ENCODE measurements at places on chromosomes 1 and 21.
A peak's percentile ranks its signal among the peaks of the same experiment; 100 is the strongest.

DNA sequence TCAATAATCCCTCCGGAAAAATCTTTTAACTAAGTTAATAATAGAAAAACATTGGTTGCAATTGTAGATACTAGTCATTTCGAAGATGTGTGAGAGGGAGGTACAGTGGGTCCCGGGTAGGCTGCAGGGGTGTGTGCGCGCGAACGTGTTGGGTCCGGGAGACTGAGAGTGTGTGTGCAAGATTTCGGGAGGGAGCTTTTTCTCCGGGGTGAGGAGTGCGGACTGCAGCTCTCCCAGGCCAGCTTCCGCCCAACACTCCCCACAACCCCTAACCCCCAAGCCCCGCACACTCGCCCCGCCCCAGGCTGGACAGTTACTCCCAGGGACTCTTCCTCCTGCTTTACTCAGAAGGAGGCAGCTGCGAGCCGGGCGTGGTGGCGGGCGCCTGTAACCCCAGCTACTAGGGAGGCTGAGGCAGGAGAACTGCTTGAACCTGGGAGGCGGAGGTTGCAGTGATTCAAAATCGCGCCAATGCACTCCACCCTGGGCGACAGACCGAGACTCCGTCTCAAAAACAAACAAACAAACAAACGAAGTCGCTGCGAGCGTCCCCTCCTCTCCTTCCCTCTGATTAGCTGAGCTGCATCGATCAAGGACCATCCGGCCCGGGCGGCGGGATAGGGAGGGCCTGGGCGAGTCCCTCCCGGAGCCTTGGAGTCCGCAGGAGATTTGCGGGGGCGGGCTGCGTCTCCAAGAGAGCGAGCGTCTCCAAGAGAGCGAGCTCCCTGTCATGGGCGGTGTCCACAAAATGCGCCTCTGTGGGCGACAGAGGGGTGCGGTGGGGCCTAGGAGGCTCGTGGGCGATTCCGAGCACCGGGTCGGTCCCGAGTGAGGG is 28.3 kb upstream of the PPM1J start:
- DNase-seq, result no peak

DNA sequence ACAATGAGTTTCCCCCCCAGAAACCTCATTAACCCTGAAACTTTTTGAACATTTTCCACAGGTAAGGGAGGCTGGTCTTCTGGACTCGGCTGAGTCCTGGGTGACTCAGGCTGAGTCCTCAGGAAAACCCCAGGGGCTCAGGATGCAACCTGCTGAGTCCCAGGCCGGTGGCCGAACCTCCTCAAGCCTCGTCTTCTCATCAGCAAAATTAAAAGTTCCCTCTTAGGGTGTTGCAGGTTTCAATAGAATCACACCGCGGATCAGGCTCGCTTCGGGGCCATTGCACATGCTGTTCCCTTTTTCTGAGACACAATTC is 35.0 kb upstream of the GRHL3 start:
- DNase-seq, result no peak

DNA sequence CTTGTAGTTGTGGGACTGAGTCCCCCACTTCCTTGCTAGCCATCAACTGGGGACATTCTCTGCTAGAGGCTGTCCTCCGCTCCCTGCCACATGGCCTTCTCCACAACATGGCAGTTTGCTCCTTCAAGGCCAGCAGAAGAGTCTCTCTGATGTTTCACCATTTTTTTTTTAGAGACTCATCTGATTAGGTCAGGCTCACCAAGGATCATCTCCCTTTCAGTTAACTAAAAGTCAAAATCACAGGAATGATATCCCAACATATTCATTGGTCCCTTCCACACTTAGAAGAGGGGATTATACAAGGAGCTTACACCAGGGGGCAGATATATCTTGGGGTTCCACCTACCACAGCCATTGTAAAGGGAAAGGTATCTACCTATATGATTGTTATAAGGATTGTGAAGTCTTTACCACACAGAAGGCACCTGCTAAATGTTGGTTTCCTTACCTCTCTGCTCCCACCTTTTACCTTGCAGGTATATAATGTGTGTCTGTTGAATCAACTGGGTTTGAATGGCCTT is 23.3 kb downstream of the RIMKLA start:
- DNase-seq, result peak; percentile 7

- no peak for DNase-seq
Measured at GRCh38 chr1:178537382-178538090, 24.6 kb downstream of the TEX35 start.

DNA sequence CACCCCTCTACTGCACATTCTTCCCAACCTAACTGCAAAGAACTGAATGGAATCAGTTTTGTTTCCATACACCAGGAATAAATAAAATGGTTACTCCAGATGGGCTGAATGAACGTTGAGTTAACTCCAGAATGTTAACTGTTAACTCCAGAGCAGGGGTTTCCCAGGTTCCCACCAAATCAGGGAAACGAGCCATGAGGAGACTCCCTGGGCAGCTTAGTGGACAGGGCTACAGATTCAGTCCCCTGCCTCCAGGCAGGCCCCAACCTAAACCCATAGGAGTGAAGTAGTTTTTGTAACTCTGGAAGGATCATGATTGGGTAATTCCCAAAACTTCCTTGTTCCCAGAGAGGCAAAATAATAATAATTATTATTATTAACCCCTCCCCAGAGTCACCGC is 14.1 kb downstream of the VSIG8 start:
- DNase-seq, result no peak

- no peak for DNase-seq
Measured at GRCh38 chr1:206893380-206893779, 3.9 kb upstream of the IL24 start.

- DNase-seq, result peak; percentile 80
Measured at GRCh38 chr1:108200687-108201051, 526 bp upstream of the SLC25A24 start.

GRCh38 chr1:72023063-72023930 is 259.0 kb downstream of the NEGR1 start:
- DNase-seq, result peak; percentile 7

DNA sequence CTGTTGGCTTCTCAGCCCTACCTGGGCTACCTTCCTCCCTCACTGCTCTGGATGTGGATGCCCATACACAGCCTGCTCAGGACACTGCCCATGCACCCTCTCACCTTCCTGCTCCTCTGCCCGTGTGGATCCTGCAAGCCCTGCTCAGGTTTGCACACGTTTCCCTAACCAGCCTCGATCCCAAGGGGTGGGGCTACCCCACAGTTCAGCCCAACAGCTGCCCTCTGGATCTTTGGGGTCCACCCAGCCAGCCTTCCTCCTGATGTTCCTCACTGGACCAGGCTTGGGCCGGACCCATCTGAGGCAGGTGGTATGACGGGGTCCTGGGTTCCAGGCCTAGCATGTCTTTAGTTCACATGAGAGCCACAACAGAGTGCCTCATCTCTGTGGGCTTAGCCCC is 4.7 kb downstream of the TMEM54 start:
- no peak for DNase-seq

DNA sequence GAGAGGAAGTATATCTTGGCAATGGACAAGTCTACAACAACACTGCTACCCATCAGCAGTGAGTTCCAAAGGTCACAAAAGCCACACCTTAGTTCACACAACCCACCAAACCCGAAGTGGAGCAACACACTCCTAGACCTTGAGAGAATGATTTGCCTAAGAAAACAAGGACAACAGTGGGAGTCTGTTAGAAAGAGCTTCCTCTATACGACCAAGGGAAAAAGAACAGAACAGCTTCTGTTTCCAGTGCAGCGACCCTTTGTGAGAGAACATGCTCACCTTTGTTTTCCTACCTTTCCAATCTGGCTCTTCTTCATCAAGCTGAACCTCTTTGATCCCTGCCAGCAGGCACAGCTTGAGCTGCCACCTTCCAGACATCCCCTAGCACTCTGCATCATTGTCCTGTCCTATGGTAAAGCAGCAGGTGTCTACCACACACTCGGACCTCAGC is 56.7 kb upstream of the PALMD start:
- DNase-seq, result no peak

DNA sequence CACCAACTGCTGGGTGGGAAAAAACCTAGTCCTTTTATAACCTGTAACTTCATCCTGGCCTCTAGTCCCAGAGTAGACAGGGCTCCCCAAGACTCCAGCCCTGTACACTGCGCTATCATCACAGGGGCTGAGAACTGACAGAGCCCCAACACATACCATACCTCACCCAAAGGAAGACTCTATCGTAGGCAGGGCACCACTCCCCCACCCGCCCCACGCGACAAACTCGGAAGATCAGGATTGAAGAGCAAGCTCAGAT is 15.8 kb downstream of the INPP5B start:
- no peak for DNase-seq
